ENCODE measurements at places on chromosomes 4 and X.

- peak; percentile 20 for DNase-seq
Observed at GRCh38 chr4:78951862-78952472, 12.7 kb upstream of the PAQR3 start.

DNA sequence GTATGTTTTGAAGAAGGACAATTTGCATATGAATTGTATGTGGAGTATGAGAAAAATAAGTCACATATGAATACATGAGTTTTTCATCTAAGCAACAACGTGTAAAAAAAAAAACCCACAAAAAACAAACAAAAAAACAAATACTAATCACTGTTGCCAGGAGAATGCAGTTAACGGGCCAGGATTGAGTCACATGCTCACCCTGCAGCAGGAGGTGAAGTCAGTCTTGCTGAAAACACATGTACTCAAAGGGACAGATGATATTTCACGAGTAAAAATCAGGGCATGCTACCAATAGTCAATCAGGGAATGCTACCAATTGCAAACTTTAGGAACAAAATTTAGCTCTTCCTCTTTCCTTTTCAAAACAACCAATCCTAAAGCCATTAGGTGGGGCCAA, 10.4 kb upstream of the DCLK2 start:
- DNase-seq: no peak

DNA sequence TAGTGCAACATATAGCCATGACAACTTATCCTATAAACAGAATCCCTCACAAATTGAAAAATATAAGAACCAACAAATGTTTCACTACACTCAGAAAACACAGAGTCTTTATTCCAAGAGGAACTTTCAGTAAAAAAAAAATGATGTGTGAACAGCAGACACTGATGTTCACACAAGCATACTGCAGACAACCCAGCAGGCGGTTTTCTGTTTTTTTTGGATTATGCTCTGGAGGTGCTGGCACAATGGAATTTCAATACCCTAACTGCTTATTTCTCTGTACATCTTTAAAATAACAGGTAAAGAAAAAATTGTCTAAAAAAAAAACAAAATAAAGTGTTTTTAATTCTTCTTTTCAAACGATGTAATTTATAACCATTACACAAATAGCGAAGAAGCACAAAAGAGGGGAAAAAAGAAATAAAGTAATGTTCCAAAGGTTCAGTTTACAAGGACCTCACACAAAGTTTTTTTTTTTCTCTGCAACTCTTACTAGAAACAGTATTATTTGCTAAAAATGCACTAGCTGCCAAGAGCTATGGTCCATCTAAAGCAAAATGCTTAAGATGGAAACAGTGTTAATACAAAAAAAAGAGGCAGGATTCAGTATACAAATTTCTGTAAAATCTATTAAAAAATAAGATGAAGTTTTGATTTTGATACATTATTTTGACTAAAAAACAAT, 55.3 kb downstream of the ANAPC10 start:
- no peak for DNase-seq

GRCh38 chr4:96073461-96073860, 233.6 kb downstream of the PDHA2 start:
- no peak for DNase-seq

DNA sequence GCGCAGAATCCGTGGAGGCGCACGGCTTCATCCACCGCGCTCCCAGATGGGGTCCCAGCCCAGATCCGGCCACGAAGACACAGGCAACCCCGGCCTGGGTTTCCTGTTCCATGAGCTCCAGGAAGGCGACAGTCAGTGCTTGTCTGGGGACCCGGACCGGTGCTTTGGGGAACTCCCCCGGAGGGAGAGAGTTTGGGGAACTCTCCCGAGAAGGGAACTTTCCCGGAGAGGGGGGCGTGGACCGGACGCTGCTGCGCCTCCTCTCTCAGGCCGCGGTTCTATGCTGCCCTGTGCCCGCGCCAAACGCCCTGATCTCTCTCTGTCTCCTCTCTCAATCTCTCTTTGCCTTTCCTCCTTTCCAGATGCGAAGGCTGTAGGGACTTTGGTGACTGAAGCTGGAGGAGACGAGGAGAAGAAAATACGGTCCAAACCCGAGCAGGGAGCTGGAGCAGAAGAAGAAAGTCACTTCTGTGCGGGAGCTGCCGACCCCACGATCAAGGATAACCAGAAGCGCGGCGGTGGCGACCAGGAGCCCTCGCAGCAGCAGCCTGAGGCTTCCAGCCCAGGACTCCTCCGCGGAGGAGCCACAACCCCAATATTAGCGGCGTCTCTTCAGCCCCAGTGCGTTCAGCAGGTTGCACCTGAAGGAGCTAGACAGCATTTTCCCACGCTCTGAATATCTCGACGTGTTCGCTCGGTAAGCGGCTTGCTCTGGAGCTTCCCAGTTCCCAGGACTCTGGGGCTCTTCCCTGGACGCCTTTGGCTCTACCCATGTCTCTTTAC, 47.6 kb upstream of the NKAP start:
- DNase-seq: no peak

GRCh38 chrX:63744850-63745394, 40.1 kb downstream of the ARHGEF9 start:
- DNase-seq: no peak

DNA sequence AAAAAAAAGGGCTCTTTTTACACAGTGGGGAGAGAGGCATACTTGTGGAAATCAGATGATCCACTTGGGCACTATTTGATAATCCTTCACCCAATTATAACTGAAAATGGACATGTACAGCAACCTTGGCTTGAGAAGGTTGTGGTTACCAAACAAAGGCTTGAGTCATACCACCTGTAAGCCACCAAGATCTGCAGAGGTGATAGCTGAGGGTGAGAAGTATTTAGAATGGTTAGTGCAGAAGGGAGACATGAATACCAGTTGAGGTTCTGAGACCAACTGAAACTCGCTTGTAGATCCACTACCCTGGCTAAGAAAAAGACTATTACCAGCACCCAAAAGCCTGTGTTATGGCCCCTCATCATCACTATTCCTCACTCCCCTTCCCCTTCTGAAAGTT, 614.0 kb downstream of the STIM2 start:
- no peak for DNase-seq

DNA sequence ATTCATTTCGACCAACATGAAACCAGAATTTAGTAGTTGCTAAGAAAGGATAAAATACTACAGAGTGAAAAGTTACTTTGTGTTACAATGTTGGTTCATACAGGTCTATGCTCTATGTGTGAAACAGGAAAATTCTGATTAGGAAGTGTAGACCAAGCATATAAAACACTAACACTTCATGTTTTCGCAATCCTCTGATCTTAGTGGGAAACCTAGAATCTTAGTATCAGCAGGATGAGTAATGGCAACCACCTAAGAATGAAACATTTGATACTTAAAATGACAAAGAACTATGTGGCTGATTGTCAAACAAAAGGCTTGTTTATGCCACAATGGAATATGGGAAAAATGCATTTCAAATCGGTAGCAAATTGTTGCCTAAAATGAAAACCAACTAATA, 116.1 kb downstream of the AMMECR1 start:
- DNase-seq: no peak

- DNase-seq: no peak
Observed at GRCh38 chr4:82710197-82710929, 88.2 kb downstream of the SCD5 start.

DNA sequence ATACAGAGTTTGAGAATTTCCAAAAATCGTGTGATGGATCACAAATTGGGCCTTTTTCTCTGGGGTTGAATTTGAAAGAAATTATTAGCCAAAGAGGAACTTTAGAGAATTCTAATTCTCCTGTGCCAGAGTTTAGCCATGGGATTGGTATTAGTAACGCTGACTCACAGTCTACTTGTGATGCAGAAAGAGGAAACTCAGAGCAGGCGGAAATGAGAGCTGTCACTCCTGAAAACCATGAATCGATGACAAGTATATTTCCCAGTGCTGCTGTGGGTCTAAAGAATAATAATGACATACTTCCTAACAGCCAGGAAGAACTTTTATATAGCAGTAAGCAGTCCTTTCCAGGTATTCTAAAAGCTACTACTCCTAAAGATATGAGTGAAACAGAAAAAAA, 64.9 kb downstream of the N4BP2 start:
- no peak for DNase-seq

DNA sequence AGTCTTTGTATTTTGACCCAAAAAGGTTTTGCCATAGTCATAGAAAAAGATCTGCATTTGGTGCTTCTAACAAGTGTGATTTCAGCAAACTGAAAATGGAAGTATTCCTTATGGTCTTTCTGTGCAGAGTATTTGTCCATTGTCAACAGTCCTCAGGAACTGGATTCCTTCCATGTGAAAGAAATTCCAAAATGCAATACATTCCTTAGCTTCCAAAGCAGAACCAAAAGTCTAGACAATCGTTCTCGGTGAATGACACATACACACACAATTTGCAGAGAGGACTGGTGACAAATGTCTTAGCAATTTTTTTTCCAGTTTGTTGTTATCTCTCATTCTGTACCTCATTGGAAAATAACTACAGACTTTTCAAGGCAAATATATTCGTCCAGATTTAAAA, 562.2 kb upstream of the SLIT2 start:
- no peak for DNase-seq

DNA sequence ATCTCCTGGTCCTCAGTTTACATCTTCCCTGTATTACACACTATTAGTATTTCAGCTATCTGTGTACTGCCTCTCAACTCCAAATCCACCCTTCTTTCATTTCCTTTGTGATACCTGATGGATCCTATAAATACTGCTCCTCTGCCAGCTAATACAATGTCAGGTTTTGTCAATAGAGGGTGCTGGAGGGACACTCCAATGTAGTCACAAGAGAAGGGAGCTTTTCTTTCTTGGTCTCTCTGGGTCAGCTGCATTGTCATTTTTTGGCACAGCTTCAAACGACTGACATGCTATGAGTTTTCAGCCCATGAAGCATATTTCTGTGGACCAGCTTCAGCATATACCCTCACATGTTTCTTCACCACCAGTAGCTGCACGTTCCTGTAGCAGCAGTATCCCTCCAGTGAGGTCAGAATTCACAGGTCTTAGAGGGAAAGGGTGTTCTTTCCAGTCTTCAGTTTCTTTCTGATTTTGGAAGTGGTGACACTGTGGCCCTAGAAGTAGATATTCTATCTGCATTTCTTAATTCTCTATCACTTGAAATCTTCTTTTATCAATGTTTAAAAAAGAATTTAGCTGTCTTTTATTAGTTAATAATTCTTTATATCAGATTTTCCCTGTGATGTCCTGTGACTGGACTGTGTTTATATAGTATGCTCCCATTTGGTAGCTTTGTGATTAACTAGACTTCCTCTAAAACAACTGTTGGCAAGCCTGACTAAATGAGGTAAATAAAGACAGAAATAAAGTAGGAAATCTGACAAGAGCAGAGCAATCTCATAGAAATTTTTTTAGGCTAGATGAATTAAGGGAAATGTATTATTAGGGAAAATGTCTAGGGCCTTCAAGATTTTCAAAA, 60.6 kb downstream of the GABRA2 start:
- no peak for DNase-seq

DNA sequence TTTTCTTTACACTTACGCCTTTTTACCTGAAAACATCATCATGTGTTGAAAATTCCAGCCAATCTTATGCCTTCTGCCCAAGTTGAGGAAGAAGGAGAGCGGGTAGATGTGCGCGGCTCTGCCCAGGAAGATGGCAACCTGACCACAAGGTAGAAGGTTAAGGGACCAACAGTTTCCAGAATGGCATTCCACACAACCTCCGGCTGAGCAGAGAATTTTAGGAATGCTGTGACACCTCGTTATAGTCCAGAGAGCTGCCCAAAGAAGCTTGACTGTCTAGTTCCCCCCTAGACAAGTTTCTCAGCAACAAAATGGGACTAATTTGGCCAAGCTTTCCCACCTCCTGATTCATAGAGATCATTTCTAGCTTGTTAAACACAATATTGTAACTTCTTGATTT, 75.1 kb downstream of the CHST7 start:
- no peak for DNase-seq

GRCh38 chr4:89716893-89717292, 120.1 kb downstream of the SNCA start:
- DNase-seq: no peak

DNA sequence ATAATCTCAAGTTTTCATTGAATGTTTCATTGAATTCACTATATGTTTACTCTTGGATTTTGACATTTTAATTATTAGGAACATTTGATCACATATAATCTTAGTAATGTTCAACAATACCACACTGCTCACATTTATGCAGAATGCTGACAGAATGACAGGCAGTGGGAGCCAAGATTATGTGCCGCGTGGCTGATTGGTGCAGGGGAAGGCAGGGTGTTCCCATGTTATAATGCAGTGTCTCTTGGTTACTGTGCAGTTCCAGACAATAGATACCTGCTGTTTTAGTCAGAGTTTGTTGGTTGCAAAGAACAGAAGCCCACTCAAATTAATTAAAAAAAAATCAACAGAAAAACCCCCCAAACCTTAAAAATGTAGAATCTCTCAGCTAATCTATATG, 33.0 kb downstream of the FHIP1A start:
- no peak for DNase-seq

DNA sequence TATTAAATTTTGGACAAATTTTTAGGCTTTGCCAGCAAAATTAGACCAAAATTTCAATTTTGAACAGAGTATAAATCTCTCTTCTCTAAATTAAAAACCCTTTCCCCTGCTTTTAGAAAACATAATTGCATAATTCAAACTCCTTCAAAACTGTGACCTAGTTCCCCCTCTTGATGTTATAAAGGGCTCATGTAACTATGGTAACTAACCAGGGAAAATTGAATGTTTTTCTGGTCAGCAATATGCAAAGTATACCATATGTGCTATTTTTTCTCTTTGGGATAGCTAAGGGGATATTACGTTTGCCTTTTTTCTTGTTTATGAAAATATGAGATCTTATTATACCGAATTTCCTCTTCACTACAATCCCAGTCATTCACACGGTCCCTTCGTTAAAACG, 5.1 kb upstream of the ING2 start:
- no peak for DNase-seq

DNA sequence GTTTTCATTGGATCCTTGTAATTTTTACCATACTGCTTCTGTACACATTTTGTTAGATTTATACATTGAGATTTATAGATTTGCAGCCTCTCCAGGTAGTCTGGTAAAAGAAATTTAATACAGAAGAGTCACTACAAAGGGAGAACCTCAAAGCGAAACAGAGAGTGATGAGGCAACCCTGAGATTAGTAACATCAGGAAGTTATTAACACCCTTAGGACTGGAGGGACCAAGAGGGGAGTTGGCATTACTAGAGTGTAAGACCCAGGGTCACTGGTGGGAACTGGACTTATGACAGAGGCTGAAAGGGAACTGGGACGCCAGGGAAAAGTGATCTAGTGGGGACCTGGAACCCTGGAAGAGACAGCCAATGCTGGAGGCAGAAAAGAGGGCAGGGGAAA, 20.6 kb upstream of the MAML3 start:
- DNase-seq: no peak

- DNase-seq: no peak
Observed at GRCh38 chr4:118289794-118290193, 63.0 kb downstream of the PRSS12 start.

Data from activated naive CD4-positive, alpha-beta T cell treated with anti-CD3 and anti-CD28 coated beads, Interleukin-2, amount 50 U/mL, for 16 hours (primary cell).